Bronchial epithelial cell (primary cell): ENCODE measurements at places on chromosomes 12 and 14.
A peak's percentile ranks its signal among the peaks of the same experiment; 100 is the strongest.

DNA sequence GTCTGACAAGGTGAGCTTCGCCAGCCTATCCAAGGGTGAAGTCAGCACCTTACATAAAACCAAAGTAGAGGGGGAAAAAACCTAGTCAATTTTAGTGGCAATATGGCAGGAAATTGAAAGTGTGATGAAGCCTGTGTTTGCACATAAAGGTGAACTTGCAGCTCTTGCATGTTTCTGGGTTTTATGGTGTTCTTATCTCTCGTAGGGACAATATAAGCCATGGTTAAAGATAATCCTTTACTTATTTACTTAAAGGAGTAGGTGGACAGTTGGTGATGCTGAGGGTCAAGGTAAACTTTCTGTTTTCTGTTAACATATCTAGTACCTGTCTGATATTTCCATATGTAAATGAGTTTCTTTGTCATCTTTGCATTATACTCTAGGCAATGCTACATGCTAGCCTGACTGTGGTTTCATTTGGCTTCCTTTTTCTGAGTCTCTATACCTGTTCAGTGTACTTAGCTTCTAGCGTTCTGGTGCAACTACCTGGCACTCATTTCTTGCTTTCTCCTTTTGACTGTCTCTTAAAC is 32.8 kb downstream of the CCDC91 start:
- DNase-seq, result no peak

DNA sequence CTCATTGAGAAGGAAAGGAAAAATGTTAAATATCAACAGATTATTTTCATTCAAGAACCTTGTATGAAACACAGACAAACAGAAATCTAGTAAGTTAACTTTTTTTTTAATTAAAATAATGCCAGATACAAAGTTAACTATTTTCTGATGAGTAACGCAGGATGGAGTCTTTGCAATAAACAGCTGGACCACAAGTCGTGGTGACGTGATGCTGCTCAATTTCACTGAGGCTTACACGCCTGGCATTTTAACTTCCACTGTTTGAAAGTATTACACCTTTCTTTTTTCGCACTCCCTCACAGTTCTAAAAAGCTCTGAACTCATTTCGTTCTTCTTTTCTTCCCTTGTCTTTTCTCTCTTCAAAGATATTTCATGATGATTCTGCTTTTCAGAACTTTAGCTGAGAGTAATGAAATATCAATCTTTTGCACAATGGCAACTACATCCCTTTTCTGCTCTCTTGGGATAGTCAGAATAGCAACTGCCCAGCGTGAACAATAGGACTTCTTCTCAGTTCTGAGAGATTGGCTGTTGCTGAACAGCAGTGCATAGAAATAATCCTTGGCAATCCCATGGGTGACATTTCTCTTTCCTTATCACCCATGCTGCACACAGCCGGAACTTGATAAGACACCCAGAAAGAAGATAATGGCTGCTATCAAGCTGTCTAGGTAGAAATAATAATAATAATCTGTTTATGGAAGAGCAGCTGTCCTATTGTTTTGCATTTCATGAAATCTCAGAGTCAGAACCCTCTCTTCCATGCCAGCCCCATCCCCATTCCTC is 160.5 kb downstream of the BTG1 start:
- no peak for DNase-seq

DNA sequence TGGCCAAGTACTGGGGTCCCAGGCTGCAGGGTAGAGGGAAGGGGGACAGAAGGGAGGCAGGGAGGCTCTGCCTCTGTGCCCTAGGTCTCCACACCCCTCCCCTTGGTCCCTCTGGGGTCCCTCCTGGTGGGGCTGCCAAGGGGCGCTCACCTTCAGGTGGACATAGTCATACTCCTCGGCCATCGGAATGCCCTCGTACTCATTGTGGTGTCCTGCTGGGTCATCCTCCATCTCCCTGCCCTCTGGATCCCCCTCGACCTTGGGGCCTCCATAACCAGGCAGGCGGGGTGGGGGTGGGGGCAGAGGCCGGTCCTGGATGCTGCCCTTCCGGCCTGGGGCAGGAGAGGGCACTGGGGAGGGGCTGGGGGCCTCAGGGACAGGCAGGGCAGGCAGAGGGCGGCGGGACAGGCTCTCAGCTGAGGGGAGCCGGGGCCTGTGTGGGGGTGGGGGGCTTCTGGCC is 5.8 kb downstream of the EFS start:
- no peak for DNase-seq

DNA sequence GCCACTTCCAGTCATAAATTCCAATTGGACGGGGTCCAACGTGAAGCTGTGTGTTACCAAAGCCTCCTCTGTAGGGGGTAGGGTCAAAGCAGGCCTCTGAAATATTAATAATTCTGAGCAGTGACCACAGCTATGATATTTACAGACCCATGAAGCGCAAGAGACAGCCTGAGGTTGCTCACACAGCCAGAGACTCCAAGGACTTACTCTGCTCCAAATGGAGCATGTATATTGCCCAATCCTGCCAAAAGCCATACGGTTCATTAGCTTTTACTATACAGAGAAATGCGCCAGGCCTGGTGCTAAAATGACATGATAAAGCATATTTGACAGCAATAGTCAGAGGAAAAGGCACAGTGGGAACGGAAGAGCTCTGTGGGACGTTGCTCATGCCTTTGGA is 151.3 kb downstream of the PAH start:
- no peak for DNase-seq

- DNase-seq, result no peak
These were observed 7.9 kb downstream of the NFE2 start for GRCh38 chr12:54292931-54293241.

GRCh38 chr14:60514378-60514740 is 5.4 kb downstream of the SIX6 start:
- no peak for DNase-seq

- peak; percentile 52 for DNase-seq
These were observed 214.2 kb downstream of the ADAMTS20 start for GRCh38 chr12:43337571-43338444.

- DNase-seq, result no peak
These were observed 86.3 kb downstream of the KIF26A start for GRCh38 chr14:104224506-104225277.

DNA sequence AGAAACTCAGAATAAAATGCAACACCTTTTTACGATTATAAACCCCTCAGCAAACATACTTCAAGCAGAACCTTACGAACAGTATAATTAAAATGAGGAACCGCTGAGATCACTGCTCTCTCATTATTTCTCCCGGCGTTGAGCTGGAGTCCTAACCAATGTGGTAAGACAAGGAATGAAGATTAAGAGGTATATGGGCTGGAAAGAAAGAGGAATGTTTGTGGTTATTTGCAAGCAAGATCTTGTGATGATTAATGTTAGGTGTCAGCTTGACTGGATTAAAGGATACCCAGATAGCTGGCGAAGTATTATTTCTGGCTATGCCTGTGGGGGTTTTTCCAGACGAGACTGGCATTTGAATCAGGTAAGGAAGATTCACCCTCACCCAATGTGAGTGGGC is 10.3 kb upstream of the ZNF84 start:
- no peak for DNase-seq
